NCI-H1417 (cell line): ENCODE measurements at places on chromosomes 2 and 18.

DNA sequence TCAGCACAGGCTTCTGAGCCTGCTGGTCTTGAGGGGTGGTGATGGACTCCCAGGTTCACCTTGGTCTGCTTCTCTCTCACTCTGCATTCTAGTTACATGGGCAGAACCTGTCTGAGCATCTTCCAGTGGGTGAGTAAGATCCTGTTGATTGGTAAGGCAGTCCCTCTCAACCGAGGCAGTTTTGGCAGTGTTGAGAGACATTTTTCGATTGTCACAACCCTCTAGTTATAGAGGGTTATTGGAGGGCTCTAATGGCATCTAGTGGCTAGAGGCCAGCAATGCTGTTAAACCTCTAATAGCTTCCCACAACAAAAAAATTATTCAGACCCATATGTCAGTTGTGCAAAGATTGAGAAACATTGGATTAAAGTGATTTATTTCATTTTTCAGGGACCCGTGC, 9.3 kb upstream of the MGAT5 start:
- DNase-seq: no peak

- no peak for DNase-seq
Measured at GRCh38 chr2:58221909-58222308, 19.2 kb downstream of the FANCL start.

DNA sequence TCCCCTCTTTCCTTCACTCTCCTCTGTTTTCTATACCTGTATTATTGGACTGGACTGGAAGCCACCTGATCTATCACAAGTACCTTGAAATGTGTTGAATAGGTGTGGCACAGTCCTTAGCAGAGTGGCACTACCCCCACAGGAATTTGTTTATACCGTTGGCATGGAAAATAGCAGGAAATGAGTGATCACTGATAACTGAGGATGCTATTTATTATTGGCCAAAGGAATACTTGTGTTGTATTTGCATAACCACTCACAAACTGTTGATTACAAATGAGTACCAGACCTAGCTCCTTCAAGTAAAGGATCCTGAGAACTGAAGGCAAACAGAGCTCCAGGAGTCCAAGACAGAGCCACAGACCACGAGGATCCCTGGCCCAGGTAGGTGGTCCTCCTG, at the start of gene IL37:
TSS of gene IL37 (plus strand) at position 301 of the 400 bp plus-strand sequence. CDS start 1,848 bp downstream, outside the sequence.
- DNase-seq: no peak

DNA sequence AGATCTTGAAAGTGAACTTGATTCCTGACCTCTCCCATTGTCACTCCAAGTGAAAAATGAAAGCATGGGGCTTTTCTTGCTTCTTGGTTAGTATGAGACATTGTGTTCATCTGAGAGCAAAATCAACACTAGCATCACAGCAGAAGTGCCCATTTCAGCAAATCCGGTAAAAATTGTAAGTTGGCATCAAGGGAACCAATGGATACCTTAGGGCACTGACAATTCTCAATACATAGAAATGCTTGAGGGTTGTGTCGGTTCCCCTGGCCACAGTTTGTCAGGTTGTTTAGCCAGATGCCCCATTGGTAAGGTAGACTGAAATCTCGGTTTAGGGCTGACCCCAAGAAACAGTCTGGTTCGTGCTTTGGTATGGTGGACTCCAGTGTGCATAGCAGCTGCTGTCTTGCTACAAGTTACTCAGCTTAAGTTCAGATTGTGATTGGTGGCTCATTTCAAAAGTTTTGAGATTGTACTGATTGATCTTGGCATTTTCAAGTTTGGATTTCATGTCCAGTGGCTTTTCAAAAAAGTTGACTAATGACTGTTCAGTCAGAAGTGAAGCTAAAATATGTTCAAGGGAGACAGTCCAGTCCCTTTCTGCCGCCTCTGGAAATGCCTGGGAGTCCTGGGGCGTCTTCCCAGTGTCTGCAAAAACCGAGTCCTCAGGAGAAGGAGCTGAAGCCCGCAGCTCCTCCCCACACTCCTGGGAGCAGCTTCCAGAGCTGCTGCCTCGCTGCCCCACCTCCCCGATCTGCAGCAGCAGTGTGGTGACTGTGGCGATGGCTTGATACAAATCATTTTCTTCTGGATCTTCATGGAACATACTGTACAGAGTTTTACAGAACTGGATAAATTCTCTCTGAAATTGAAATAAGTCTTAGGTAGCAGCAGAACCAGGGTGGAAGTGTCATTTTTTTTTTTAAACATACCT, 5.6 kb downstream of the RPL31 start:
- no peak for DNase-seq

DNA sequence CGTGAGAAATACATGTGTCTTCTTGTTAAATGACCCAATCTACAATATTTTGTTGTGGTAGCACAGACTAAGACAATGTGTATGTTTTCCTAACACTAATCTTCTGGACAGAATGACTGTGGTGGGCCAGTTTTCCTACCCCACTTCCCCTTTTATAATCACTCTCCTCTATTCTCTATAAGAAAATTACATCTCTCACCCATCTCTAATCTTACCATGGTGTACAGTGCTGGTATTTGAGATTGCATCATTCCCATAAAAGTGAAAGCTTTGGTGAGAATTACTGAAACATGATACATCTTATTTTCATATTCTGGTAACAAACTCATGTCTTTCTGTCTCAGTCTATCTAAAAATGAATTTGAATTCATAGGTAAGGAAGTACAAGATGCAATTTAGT, 40.5 kb downstream of the CAVIN2 start:
- DNase-seq: no peak

DNA sequence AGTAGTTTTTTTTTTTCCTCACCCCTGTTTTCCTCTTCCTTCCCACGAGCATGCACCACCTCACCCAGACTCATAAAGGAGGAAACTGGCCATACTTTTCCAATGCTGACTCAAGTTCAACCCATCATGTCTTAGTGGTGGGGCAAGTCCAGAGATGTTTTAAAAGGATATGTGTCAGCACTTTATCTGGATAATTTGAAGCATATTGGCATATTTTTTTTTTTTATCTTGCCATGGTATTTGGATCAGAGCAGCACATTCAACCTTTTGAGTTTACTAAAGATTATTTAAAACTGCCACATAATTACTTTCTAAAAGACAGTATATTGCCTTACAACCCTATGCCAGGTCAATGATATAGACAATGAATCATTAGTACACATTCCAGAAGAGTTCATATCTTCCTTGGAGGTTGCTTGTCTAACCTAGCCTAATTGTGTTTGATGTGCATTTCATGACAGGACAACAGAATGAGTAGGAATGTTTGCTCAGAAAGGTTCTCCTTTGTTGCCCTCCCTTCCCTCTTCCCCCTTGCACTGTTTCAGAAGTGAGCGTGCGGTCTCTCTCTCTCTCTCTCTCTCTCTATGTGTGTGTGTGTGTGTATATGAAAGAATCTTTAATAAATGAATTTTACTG, 950.7 kb upstream of the FAM98A start:
- no peak for DNase-seq

GRCh38 chr2:201735486-201735885, 37.0 kb upstream of the MPP4 start:
- DNase-seq: no peak

- no peak for DNase-seq
Measured at GRCh38 chr2:35454966-35455638, 900.5 kb upstream of the CRIM1 start.
